ENCODE measurements at places on chromosomes 2 and 18.
A peak's percentile ranks its signal among the peaks of the same experiment; 100 is the strongest.

GRCh38 chr2:175806125-175806490 lies 196.0 kb downstream of the LNPK start:
- DNase-seq: no peak

- DNase-seq: no peak
Measured at GRCh38 chr18:74501386-74501785, 5.2 kb downstream of the CNDP2 start.

DNA sequence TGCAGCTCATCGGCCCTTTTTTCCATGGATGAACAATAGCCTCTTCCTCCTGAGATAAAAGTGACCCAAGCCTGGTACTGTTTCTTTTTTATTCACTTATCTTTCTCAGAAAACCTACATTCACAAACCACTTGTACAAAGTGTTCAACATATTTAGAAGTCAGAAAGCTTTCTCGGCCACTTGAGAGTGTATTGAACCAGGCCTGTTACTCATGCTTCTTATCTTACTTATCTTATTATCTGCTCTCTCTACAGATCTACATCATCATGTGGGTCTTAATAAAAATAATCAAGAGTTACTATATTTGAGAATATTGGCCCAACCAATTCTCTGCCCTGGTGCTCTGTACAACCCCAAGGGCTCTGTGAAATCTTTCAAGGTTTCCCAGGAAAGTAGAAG lies 242.1 kb downstream of the MREG start:
- DNase-seq: peak; percentile 34

DNA sequence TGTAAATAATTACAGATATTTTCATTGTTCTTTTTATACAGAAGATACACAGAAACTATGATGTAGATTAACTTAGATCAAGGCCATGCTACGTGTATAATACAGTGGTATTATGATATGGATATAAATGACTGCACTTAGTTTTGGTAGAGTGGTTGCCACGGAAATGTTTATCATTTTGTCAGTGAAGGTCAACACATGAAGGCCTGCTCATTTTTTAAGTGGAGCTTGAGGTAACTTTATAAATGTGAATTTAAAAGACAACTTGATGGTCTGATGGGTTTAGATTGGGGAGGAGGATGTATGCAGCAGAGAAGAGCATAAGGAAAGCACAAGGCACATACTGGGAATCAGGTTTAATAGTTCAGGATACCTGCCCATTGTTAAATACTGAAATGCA lies 14.4 kb upstream of the BBS5 start:
- DNase-seq: peak; percentile 63

DNA sequence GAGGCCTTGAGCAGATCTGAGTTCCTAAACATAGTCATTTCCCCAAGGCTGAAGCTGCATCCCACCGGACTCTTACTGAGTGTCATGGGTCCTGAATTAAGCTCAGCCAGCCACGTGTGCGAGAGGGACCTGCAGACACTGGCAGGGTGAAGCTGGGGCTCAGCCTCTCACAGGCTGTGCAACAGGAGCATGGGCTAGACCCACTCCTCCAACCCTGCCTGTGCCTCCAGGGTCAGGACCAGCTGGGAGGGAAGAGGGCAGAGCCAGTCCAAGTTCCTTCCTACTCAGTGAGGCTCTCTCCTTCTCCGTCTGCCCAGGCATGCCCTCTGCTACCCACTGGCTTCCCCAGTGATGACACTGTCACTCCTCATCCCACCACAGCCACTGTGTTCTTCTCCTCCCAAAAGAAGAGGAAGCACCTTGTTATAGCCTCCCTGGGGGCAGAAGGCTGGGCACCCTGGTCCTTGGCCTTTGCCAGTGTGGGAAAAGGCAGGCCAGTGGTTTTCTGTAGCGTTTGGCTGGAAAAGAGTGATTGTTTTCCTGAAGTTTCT lies 78.9 kb downstream of the KCNF1 start:
- DNase-seq: no peak

GRCh38 chr2:160783474-160783873 lies 289.9 kb upstream of the RBMS1 start:
- DNase-seq: no peak

GRCh38 chr18:13379930-13380690 lies 161.6 kb downstream of the LDLRAD4 start:
- no peak for DNase-seq

GRCh38 chr2:1900732-1901131 lies 156.4 kb upstream of the PXDN start:
- no peak for DNase-seq

DNA sequence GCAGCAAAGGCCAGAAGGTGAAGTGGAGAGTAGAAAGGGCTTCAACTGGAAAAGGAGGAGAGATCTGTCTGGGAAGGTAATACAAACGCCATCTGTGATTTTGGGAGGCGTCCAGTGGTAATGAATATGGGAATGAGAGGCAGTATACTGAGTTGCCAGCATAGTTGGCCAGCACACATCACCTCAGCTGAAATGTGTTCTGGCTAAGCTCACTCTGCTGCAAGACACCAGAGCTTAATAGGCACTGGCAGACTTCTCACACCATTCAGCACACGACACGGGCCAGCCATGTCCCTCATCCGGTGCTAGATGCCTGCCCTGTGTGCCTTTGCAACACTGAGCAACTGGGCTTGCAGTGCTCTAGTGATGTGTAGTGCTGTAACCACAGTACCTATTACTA lies 277.1 kb downstream of the PIEZO2 start:
- no peak for DNase-seq

DNA sequence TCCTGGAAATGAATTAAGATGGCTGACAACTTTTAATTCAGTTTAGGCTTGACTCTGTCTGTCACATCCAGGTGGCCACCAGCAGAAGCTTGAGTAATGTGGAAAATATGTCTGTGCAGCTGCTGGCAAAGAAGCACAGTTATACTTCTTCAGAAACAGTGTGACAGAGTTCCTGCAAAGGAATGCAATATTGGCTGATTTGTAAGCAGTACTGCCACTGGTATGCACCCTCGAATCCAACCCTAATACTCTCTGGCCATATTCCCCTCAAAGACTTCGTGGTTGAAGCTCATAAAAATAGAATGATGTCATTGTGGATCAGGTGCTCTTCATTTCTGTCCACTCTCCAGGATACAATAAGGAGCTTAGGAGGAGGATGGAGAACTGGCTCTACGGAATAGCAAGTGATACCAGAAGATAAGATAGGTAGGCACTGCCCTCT lies 86.2 kb downstream of the METTL8 start:
- peak; percentile 20 for DNase-seq

DNA sequence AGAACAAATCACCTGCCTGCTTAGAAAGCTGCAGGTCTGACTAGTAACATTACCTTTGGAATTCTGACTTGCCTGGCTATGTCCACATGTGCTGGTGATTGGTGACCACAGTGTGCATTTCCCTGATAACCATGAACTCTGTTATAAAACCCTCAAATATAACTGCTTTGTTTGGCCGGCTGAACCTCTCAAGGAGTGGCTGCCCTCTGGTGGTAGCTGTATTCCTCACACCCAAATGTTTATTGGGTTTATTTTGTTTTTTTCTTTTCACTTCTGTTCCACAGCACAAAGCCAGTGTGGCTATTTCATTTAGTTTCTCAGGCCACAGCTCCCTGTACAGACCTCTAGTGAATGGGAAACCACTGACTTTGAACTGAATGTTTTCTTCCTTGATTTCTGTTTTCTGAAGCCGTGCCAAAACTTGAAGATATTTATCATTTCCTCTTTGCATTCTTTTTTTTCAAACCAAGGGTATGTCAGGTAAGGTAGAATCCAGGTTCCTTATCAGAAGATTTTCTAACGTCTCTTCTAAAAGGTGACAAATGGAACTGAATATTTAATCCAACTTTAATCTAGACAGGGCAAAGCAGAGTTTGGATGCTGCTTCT lies 549.0 kb upstream of the VRK2 start:
- DNase-seq: peak; percentile 87

- DNase-seq: no peak
Measured at GRCh38 chr2:47518497-47519146, 115.7 kb downstream of the MSH2 start.

DNA sequence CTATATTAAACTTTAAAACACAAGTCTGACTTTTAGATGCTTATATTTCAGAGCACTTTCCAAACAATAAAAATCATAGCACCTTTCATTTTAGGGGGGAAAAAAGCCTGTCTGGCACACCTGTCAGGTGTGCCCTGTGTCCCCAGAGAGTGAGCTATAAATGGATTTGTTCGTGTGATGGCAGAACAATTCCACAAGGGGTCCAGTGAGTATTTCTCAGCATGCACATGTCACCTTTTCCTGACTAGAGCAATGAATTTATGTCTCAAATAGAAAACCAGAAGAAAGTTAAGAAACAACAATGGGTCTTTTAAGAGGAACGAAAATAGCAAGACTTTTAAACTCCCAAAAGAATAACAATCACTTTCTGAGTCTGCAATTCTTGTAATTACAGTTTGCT lies 55.9 kb downstream of the ACVR1C start:
- DNase-seq: peak; percentile 34

DNA sequence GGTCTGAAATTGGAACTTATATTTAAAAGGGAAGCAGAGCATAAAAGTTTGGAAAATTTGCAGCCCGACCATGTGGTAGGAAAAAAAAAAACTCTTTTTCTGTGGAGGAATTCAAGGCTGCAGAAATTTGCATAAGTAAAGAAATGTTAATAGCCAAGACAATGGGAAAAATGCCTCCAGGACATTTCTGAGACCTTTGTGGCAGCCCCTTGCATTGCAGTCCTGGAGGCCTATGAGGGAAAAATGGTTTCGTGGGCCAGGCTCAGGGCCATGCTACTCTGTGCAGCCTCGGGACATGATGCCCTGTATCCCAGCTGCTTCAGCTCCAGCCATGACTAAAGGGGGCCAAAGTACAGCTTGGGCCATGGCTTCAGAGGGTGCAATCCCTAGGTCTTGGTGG lies 71.9 kb upstream of the SLC16A14 start:
- DNase-seq: no peak

DNA sequence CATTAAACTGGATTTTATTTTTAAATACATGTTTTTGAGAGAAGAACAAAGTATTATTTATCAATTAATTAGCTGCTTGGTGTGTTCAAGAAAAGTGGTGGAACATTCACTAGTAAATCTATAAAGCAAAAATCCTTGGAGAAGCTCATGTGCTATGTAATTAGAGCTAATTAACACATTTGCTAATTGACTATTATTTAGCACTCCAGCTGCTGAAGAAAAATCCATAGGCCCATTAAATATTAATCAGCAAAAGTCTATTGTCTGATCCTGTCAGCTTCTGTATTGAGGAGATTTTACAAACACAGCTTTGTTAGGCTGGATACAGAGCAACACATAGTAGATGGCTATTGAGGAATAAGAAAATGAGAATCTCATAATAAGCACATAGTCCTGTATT lies 336.1 kb downstream of the RBM43 start:
- DNase-seq: no peak

DNA sequence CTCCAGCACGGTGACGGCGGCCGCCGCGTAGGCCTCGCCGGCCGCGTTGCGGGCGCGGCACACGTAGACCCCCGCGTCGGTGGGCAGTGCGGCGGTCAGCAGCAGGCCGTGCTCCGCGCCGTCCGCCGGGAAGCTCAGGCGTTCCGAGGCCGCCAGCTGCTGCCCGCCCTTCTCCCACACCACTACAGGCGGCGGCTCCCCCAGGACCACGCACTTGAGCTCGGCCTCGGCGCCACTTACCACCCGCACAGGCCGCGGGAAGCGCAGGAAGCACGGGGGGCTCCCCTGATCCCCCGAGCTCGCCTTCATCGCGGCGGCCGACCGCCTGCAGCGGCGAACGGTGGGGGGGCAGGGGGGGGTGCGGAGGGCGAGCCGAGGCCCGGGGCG lies 422 bp downstream of the OBSL1 start:
- DNase-seq: peak; percentile 32

DNA sequence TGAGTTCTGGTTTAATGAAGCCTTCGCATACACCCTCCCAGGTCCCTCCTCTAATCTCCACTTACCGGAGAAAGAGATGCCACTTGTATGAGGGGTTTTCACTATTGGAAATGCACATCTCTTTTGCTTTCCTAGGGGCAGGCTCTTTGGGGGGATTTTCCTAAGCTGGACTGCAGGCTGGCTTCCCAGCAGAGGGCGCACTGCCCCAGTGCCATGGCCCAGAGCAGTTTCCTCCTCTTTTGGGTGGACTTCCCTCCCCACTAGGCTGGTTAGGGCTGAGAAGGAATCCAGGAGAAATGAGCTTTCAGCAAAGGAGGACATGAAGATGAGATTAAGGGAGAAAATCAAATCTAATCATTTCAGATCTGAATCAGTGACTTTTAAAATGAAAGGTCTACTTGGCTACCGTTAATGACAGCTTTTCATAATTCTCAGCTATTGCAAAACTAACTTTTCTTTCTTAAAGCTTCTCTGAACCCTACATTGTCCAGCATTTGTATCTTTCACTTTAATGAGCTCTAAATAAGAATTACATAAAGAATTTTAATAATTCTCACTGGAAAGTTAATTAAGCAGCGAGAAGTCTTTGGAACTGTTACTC lies 784.1 kb upstream of the FANCL start:
- DNase-seq: peak; percentile 74

DNA sequence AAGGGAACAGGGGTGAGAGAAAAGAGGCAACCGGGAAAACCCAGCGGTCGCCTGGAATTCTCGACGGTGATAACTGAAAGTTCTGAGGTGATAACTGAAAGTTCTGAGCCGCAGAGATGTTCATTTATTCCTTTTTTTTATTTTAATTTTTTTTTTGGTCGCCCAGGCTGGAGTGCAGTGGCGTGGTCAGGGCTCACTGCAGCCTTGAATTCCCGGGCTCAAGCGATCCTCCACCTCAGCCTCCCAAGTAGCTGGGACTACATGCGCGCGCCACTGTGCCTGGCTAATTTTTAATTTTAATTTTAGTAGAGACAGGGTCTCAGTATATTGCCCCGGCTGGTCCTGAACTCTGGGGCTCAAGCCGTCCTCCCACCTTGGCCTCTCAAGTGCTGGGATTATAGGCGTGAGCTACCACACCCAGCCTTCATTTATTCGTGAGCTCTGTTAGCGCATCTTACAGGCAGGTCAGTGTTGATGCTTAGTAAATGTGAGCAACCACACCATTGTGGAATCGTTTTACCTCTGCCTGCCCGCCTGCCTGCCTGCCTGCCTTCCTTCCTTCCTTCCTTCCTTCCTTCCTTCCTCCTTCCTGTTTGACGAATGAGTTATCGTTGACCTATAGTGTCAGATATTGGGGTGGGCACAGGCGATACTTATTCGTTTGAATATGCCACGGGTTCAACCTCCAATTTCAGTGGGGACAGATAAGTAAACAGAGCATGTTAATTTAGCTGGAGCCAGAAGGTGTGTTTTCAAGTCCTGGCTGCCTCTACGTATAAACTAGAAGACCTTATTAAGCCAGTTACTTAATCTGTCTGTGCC lies 557 bp upstream of the E2F6 start:
- peak; percentile 29 for DNase-seq

DNA sequence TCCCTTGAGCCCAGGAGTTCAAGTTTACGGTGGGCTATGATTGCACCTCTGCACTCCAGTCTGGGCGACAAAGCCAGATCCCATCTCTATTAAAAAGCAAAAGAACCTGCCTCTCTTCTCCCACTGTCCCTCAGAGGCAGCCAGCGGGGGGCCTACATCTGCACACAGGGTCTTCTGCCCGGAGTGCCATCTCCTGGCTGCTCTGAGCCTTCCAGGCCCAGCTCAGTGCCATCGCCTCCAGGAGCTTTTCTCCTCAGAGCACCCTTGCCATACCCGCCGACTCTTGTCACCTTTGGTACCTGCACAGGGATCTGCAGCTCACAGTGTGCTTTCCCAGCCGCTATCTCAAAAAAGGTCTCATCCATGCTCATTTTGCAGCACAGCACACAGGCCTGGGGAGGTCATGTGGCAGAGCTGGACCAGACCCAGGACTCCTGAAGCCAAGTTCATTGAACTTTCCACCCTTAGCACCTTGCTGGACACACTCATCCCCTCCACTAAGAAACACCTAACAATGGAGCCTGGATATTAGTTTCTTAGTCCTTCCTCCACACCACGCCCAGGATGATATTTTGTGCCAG lies 186.3 kb downstream of the HAUS1 start:
- DNase-seq: no peak
